ENCODE measurements at places on chromosomes 12 and 14.
A peak's percentile ranks its signal among the peaks of the same experiment; 100 is the strongest.

- DNase-seq, result no peak
Measured at GRCh38 chr14:39666386-39666785, 234.2 kb upstream of the FBXO33 start.

- DNase-seq, result no peak
Measured at GRCh38 chr14:68797121-68797670, 4.3 kb upstream of the ZFP36L1 start.

DNA sequence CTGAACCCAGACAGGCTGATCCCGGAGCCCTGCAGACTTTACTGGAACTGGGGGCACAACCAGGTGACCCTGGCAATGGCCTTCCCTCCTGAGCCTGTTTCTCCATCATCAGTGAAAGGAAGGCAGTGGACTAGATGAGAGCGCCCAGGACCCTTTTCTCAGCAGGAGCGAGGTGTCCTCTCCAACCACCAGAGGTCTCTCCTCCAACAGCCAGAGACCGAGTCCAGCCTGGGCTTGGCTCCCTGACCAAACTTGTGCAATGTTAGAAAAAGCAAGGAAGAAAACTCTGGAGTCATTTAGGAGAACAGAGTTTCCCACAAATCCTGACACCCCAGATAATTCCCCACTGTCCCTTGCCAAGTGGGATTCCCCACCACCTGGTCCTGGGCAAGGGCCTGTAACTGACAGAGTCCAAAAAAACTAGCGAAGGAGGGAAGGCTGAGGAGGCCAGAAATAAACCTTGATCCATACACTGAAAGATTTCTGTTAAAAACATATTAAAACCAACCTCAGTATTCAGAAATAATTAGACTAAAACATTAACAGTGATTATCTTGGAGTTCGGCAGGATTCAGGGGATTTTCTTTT is 9.0 kb downstream of the RPS6KL1 start:
- peak; percentile 85 for DNase-seq

- no peak for DNase-seq
Measured at GRCh38 chr12:132433641-132434395, 56.1 kb upstream of the FBRSL1 start.

GRCh38 chr12:100141998-100142850 is 450 bp downstream of the BLTP3B start:
- no peak for DNase-seq

DNA sequence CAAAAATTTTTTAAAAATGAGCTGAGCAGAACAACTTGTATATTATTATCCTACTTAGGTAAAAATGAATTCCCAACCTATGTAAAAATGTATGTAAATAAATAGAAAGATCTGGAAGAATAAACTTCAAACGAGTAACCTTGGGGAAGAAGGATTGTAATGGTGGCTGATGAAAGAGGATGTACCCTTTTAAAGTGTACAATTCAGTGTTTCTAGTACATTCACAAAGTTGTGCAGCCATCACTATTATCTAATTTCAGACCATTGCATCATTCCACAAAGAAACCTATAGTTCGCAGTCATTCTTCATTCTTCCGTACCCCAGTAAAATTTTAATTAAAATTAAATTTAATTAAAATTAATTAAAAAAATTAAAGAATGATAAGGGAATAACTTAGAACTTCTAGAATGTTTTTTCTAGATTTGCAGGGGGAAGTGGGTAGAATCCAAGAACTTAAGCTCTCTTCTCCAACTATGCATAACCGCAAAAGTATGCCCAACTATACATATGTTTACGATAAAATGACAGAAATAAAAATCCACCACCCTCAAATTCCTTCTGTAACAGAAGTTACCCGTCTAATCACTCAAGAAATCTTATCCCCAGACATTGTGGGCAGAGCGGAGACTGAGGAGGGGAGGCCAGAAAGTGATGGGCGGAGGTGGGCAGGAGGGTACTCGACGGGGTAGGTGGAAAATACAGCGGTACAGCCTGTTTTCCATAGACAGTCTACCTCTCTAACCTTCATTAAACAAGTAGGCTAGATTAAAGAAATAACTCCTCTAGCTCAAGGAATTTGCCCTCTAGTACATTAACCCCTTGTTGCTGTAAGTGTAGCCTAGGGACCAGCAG is 921 bp downstream of the DEPDC4 start:
- no peak for DNase-seq

DNA sequence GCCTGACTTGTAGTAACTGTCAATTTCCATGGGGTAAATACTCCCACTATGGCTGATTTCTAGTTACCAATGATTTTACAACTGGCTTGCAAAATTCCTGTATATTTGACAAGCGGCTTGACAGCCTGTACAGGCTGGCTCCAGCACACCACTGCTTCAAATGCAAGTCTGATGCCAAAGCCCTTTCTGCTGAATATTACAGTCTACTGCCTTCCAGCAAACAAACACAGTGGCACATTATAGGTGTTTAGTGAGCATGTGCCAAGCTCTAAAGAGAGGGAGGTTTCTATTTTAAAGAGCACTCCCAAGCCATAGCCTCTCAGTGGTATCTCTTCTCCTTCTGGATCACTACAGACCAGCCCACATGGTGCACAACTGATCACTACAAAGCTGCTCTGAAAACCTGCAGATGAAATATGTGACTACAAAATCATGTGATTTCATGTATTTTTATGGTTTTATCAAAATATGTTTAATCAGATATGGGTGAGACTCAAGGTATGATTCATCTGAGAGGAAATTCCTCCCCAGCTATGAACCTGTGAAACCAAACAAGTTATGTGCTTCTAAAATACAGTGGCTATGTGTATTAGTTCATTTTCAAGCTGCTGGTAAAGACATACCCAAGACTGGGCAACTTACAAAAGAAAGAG is 101.5 kb downstream of the RPAP3 start:
- DNase-seq, result peak; percentile 49

GRCh38 chr12:22729957-22730443 is 105.0 kb downstream of the ETNK1 start:
- peak; percentile 58 for DNase-seq

- no peak for DNase-seq
Measured at GRCh38 chr14:76694106-76694505, 67.2 kb upstream of the VASH1 start.

- DNase-seq, result no peak
Measured at GRCh38 chr12:107513636-107514400, 171.8 kb upstream of the PWP1 start.

DNA sequence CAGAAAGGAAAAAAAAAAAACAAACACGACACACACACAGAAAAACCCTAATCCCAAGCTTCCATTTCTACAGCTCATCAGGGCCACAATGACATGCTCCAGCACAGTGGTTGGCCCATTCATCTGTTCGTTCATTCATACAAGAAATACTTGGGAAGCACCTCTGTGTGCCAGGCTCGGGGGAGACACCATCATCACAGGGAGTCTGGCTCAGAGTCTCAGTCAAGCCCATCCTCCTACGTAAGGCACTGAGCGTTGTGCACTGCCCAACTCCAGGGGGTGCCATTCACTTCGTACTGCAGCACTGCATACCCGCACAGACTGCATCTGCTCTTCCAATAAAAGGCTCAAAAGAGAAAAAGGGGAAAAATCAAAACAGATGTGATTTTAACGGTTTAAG is 15.3 kb downstream of the VPS37B start:
- DNase-seq, result peak; percentile 71

- DNase-seq, result no peak
Measured at GRCh38 chr12:2735432-2735831, 59.3 kb upstream of the FKBP4 start.

- DNase-seq, result no peak
Measured at GRCh38 chr14:67572608-67573007, 27.5 kb downstream of the PIGH start.

- DNase-seq, result peak; percentile 25
Measured at GRCh38 chr14:70808416-70809224, 693 bp downstream of the MAP3K9 start.
